Right kidney (tissue), 9 donors: ENCODE measurements at places on chromosomes 5 and 9.

- no peak for DNase-seq
Measured at GRCh38 chr5:147575598-147575997, 65.7 kb upstream of the DPYSL3 start.

GRCh38 chr5:178221282-178221681, 11.3 kb downstream of the PHYKPL start:
- DNase-seq, result no peak

DNA sequence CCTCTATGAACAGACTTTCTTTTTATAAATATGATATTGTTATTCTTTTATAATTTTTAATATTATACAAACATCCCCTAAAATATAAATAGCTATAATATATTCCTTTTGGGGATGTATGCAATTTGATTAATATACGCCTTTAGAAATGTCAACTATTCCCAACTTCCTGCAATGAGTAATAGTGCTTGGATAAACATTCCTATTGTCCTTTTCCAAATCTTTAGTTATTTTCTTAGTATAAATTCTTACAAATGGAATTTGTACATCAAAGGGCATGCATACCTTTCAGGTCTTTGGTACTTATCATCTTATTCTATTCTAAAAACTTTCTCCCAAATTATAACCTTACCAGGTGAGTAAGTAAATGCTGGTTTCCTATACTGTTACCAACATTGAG, 6.2 kb downstream of the NLN start:
- no peak for DNase-seq

- no peak for DNase-seq
Measured at GRCh38 chr5:160657068-160657507, 194.9 kb downstream of the ATP10B start.

DNA sequence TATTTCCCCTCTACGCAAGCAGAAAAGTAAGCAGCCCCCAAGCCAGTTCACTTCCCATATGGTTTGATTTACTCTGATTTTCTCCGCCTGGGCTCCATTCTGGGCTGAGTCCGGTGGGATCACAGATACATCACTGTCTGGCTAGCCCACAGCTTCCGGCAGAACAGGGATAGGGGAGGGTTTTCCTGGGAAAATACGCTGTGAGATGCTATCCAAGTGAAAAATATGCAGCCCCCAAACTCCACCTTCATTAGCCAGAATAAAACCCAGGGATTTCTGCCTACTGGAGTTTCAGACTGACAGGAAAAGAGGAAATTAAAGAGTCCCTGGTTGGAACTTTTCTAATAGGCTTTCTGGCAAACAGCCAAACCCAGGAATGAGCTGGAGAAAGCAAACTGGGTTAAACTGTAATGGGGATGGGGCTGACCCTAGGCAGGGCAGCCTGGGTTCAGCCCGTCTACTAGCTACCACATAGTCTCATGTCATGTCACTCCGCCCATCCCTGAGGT, 16.9 kb upstream of the NIPAL4 start:
- DNase-seq, result peak; percentile 28

GRCh38 chr5:179679014-179679674, 1.7 kb downstream of the CBY3 start:
- no peak for DNase-seq

GRCh38 chr9:133058550-133059320, 3.0 kb upstream of the CEL start:
- no peak for DNase-seq

DNA sequence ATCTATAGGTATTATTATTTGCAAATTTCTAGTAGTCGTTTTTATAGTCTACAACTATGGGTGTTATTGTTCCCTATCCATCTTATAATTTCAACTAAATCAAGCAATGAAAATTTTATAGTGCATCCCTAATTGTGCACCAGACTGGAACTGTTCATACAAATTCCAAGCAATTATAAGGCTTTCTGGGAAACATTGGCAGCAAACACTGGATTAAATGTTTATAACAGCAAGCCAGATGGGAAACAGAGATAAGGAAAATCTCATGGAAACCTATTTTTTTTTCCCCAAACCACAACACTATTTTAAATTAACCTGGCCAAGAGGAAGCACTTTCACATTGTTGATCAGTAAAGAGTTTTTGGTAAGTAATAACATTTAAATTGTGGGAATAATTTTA, 524.3 kb downstream of the RASEF start:
- no peak for DNase-seq

DNA sequence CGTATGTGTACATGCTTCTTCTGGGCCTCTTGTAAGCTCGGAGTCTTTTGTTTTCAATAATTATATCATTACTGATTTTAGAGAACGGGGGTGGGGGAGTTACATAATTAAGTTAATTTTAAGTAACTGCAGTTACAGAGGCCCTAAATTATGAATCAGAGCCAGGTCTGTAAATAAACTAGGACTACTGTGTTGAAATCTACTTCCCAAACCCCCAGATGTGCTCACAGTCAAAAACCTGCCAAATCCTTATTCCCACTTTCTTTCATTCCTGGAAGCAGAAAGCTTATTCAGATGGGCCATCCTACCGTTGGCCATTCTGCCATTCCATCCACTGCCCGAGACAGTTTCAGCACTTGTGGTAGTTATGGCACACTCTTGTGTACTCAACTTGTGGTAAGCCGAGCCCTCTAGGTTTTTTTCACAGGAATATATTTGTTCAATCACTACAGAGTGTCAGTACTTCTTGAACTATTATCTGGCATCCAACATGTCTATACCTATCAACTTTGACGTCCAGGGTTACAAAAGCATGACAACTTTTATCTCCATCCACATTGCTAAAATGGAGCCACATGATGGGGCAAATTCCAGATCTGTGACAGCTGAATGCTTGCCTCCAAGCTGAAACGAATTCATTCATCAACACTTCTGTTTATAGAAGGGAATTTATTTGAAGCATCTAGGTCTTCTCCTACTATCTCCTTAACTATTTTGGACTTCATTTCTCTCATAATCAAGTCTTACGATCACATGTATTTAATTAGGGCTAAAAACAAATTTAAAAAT, 37.8 kb downstream of the GLRX start:
- no peak for DNase-seq

- no peak for DNase-seq
Measured at GRCh38 chr5:153983885-153984284, 54.8 kb downstream of the FAM114A2 start.

DNA sequence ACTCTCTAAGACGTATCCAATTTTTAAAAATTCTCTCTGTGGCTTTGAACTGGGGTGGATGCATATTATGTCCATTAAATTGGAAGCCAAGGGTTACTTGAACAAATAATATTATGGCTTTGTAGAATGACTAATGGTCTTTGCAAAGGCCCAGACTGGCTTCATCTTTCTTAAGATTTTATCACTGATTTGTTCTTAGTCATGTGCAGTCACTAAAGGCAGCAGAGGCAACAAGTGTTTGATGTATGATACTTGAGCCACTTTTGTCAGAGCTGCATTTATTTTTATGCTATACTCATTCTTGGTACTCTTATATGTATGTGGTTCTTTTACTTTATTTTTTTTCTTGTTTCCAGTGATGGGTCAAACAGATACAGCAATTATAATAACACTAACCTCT, 152.2 kb downstream of the NR2F1-AS1 start:
- no peak for DNase-seq

DNA sequence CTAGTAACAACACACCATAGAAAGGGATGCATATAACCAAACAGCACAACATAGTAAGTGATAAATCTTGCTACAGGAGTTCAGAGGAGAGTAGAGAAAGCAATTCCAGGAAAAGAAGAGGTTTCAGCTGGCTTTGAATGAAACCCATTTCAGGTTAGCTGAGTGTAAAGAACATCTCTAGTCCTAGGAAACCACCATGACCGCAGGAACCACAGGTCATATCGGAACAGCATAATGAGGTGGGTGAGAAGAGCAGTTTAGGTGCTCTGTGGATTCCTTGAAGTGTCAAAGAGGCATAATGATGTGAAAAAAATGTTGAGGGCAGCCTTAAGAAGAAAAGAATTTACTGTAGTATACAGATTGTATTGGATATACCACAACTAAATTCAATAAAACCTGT, 507.5 kb downstream of the MTRR start:
- no peak for DNase-seq

DNA sequence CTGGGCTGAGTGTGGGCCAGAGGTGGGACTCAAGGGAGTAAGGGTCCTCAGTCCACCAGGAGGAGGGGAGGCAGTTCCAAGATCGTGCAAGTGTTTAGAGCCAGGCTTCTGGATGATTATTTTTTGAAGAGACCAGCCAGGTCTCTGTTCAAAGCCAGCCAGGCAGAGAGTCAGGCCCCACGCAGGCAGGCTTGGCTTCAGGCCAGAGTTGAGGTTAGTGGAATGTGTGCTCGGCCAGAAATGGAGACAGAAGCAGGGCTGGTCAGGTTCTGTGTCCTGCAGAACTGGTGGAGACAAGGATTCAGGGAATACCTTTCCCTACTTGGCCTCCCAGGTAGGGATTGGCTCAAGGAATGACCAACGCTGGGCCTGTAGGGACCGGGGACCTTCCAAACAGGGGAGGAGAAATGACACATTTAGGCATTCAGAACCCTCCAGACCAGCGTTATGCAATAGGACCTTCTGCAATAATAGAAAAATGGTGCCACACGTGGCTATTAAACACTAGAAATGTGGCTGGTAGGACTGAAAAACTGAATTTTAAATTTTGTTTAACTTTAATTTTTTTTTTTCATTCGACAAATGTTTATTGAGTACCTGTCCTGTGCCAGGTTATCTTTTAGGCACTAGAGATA, 106.2 kb downstream of the CMYA5 start:
- DNase-seq, result no peak

GRCh38 chr5:149603210-149603609, 21.9 kb downstream of the ARHGEF37 start:
- no peak for DNase-seq
